CD4-positive, alpha-beta memory T cell (primary cell): ENCODE measurements at places on chromosomes 7 and 10. TPM values are rescaled to one million over a fixed set of nuclear protein-coding genes. Genes with fewer than 3 reads are reported as not detected.
A peak's percentile ranks its signal among the peaks of the same experiment; 100 is the strongest.

The SOSTDC1 gene
- total RNA-seq = not detected

The IGF2BP3 gene
- not detected for total RNA-seq

The TMEM176A gene
- 1.1 TPM for total RNA-seq

The VWDE gene
- total RNA-seq = 9.0 TPM

The AHR gene
- 38.8 TPM for total RNA-seq

The ACTL6B gene
- not detected for total RNA-seq

The SLC18A3 gene
- total RNA-seq = not detected

DNA sequence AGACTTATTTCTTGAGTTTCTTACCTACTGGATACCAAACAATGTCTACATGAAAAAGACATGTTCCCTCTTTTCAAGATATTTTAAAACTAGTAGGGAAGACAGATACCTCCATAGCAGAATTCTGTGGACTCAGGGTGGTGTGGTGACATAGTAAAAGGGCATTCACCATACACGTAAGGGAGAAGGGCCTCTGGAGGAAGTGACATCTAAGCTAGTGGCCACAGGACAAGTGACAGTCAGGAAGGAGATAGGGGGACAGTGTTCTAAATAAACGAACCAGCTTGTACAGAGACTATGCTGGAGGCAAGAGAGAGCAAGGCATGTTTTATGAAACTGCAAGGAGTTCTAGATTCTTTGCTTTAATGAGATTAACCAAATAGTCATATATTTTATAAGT lies 321.7 kb upstream of the LRGUK start:
- DNase-seq = no peak
- no peaks in the 10 kb centered on the region for H3K27me3 ChIP-seq
- H3K27ac ChIP-seq = no peak overlapping the region
- H3K4me1 ChIP-seq = no peaks in the 10 kb centered on the region
- no peaks in the 10 kb centered on the region for H3K36me3 ChIP-seq

GRCh38 chr10:27464993-27465392 lies 39.1 kb upstream of the RAB18 start:
- peak overlapping the region; percentile 2 for H3K27ac ChIP-seq
- no peaks in the 10 kb centered on the region for H3K27me3 ChIP-seq
- H3K36me3 ChIP-seq = no peaks in the 10 kb centered on the region
- H3K4me3 ChIP-seq = no peak overlapping the region

- no peaks in the 10 kb centered on the region for H3K36me3 ChIP-seq
- H3K27me3 ChIP-seq = no peaks in the 10 kb centered on the region
- H3K27ac ChIP-seq = no peak overlapping the region
- DNase-seq = no peak
Measured at GRCh38 chr7:45216181-45216580, 58.6 kb downstream of the RAMP3 start.

DNA sequence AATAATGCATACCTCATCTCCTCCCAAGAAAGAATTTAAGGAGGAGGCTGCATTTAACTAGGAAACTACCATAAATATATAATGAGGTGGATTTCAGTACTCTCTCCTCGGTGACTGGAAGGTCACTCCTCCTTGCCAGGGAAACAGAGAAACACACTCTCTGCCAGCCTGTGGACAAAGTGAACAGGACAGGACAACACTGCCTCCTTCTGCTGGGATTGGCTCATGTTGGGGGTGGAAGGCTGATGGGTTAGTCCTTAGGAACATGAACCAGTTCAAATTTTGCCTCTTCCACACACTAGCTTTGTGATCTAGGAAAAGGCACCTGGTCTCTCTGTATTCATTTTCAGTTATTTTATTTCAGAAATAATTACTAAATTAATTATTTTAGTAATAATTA lies 50.6 kb upstream of the STEAP4 start:
- no peaks in the 10 kb centered on the region for H3K27me3 ChIP-seq
- DNase-seq = no peak
- no peak overlapping the region for H3K4me3 ChIP-seq
- H3K36me3 ChIP-seq = no peaks in the 10 kb centered on the region

DNA sequence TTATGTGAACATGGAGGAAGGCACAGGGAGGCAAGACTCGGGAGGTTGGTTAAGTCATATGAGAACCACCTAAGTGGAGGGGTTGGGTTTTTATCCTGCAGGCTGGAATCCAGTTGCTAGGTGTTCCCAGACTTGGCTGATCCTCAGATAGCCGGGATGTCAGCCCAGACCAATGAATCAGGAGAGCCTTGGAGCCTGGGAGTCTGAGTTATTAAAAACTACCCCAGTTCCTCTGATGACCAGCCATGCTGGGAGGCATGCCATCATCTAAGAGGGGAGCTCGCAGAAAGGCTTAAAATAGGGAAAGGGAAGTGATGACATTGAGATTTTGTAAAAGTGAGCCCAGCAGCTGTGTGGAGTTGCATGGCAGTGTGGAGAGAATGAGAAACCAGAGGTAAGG lies 238.1 kb downstream of the ZNF248 start:
- no peaks in the 10 kb centered on the region for H3K27me3 ChIP-seq
- no peak overlapping the region for H3K4me3 ChIP-seq
- no peaks in the 10 kb centered on the region for H3K36me3 ChIP-seq
- DNase-seq = no peak
- H3K27ac ChIP-seq = no peak overlapping the region
- no peaks in the 10 kb centered on the region for H3K4me1 ChIP-seq

GRCh38 chr7:125316466-125316865 lies 386.8 kb upstream of the POT1 start:
- no peaks in the 10 kb centered on the region for H3K4me1 ChIP-seq
- H3K27ac ChIP-seq = no peak overlapping the region
- no peak overlapping the region for H3K4me3 ChIP-seq

DNA sequence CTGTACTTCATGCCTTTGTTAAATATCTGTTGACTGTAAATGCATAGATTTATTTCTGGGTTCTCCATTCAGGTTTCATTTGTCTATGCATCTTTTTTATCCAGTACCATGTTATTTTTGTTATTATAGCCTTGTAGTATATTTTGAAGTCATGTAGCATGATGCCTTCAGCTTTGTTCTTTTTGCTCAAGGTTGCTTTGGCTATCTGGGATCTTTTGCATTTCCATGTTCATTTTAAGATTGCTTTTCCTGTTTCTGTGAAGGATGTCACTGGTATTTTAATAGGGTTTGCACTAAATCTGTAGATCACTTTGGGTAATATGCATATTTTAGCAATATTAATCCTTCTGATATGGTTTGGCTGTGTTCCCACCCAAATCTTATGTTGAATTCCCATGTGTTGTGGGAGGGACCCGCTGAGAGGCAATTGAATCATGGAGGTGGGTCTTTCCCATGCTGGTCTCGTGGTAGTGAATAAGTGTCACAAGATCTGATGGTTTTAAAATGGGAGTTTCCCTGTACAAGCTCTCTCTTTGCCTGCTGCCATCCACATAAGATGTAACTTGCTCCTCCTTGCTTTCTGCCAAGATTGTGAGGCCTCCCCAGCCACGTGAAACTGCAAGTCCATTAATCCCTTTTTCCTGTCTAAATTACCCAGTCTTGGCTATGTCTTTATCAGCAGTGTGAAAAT lies 302.8 kb upstream of the SEMA3C start:
- H3K27ac ChIP-seq = no peak overlapping the region
- no peak for DNase-seq
- no peak overlapping the region for H3K4me3 ChIP-seq
- H3K36me3 ChIP-seq = no peaks in the 10 kb centered on the region
- H3K27me3 ChIP-seq = no peaks in the 10 kb centered on the region

DNA sequence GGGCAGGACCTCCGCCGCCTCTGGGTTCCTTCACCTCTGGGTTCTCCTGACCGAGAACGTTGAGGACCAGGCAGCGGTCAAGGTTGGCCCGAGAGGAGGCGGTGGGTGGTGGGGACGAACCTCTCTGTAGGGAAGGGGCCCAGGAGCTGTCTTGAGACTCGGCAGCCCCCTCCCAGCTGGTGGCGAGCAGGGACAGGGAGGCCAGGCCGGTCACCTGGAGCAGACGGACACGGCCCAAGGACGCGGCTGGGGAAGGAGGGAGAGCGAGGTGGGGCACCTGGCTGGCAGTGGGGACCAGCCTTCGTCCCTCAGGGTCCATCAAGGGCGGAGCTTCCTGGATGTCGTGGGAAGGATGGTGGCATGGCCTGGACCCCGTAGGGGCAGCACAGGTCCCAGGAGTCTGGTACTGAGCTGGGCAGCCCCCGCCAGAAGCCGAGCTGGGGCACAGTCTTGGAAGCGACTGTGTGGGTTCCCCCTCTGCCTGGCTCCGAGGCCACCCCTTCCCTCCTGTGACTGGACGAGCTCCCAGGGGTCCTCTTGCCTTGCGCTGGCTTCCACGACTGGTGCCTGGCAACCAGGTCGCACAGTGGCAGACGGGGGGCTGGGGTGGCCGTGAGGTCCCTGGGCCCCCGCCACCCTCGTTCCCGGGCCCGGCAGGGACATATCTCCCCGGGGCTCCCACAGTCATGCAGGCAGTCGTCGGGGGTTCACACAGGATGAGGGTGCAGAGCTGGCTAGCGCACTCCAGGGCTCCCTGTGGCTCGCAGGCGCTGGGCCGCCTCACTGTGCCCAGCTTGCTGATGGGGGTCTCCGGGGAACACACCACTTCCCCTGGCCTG lies 89.9 kb downstream of the DNAJB6 start:
- H3K4me1 ChIP-seq = no peaks in the 10 kb centered on the region
- no peaks in the 10 kb centered on the region for H3K36me3 ChIP-seq
- no peak overlapping the region for H3K4me3 ChIP-seq

DNA sequence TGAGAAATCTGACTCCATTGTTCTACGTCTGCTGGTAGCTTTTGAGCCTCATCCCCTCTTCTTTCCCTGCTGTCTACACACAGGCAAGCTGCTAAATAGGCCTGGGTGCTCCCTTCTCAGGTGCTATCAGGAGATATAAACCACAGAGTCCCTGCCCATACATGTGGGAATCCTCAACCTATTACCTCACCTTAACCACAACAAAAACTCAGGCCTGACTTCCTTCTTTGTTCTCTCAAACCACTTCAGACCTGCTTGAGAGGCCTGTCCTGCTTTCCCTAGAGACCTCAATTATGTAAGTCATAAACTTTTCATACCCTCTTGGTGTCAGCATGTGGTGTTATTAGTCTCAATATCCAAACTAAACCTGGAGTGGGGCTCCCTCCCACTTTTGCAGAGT lies 75.0 kb upstream of the MAGI2 start:
- no peaks in the 10 kb centered on the region for H3K36me3 ChIP-seq
- no peaks in the 10 kb centered on the region for H3K4me1 ChIP-seq
- H3K27ac ChIP-seq = no peak overlapping the region
- no peaks in the 10 kb centered on the region for H3K27me3 ChIP-seq

GRCh38 chr7:115300231-115300870 lies 378.5 kb downstream of the MDFIC start:
- H3K27ac ChIP-seq = no peak overlapping the region
- H3K4me3 ChIP-seq = no peak overlapping the region
- H3K36me3 ChIP-seq = no peaks in the 10 kb centered on the region
- no peaks in the 10 kb centered on the region for H3K4me1 ChIP-seq
- no peaks in the 10 kb centered on the region for H3K27me3 ChIP-seq

GRCh38 chr7:68152205-68152604 lies 1155.6 kb downstream of the TYW1 start:
- no peak for DNase-seq
- no peak overlapping the region for H3K27ac ChIP-seq
- H3K4me1 ChIP-seq = no peaks in the 10 kb centered on the region
- H3K36me3 ChIP-seq = no peaks in the 10 kb centered on the region
- H3K27me3 ChIP-seq = no peaks in the 10 kb centered on the region

GRCh38 chr10:7199152-7199760 lies 211.6 kb downstream of the SFMBT2 start:
- H3K27ac ChIP-seq = no peak overlapping the region
- no peak overlapping the region for H3K4me3 ChIP-seq
- no peaks in the 10 kb centered on the region for H3K36me3 ChIP-seq
- DNase-seq = no peak
- H3K4me1 ChIP-seq = peaks cover 17% of the 10 kb centered on the region
- H3K27me3 ChIP-seq = no peaks in the 10 kb centered on the region

DNA sequence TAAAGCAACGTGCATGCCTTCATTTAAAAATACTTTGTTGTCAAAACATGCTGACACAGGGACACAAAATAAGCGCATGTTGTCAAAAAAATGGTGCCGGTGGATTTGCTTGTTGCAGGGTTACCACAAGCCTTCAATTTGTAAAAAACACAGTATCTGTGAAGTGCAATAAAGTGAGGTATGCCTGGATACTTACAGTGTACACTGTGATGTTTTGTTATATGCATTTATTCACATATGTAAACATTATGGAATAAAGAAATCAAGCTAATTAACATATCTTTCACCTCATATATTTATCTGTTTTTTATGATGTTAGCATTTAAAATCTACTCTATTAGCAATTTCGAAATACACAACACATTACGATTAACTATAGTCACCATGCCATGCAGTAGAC lies 202.6 kb upstream of the FZD8 start:
- no peak for DNase-seq
- H3K27ac ChIP-seq = no peak overlapping the region
- H3K36me3 ChIP-seq = no peaks in the 10 kb centered on the region
- H3K27me3 ChIP-seq = no peaks in the 10 kb centered on the region
- H3K4me1 ChIP-seq = no peaks in the 10 kb centered on the region

GRCh38 chr10:128908499-128908898 lies 558.5 kb upstream of the MGMT start:
- H3K4me1 ChIP-seq = no peaks in the 10 kb centered on the region
- no peak overlapping the region for H3K4me3 ChIP-seq
- no peaks in the 10 kb centered on the region for H3K27me3 ChIP-seq

GRCh38 chr7:37390114-37390513 lies 58.5 kb downstream of the ELMO1 start:
- H3K4me1 ChIP-seq = peaks cover 24% of the 10 kb centered on the region
- no peak overlapping the region for H3K27ac ChIP-seq
- no peaks in the 10 kb centered on the region for H3K36me3 ChIP-seq
- H3K27me3 ChIP-seq = no peaks in the 10 kb centered on the region

DNA sequence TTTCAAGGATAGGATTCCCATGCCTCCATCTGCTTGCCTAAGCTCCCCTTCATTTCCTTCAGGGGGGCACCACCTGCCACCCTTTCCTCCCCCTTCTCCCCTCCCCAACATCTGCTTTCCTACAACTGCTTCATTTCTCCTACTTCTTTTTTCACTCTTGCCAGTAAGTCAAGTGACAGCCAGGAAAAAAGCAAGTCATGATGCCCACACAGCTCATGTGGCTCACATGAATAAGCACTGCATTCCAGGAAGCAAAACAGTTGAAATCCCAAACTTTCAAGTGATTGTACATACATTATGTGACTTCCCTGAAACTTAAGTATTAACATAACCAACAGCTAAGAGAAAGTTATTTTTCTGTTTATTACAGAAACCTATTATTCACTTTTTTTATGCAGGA lies 78.6 kb downstream of the TNS3 start:
- no peak overlapping the region for H3K27ac ChIP-seq
- H3K27me3 ChIP-seq = no peaks in the 10 kb centered on the region
- H3K36me3 ChIP-seq = no peaks in the 10 kb centered on the region
- no peak overlapping the region for H3K4me3 ChIP-seq
- no peak for DNase-seq

DNA sequence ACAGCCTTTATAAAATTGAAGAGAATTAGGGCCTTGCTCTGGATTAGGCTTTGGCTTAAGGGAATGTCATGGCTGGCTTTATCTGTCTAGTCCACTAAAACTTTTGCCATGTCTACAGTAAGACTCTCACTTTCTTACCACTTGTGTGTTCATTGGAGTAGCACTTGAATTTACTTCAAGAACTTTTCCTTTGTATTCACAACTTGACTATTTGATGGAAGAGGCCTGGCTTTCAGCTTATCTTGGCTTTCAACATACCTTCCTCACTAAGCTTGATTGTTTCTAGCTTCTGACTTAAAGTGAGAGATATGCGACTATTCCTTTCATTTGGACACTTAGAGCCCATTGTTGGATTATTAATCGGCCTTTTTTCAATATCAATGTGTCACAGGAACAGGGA lies 96.1 kb downstream of the TPST1 start:
- no peak overlapping the region for H3K4me3 ChIP-seq
- no peaks in the 10 kb centered on the region for H3K4me1 ChIP-seq
- H3K27me3 ChIP-seq = no peaks in the 10 kb centered on the region
- no peak for DNase-seq

GRCh38 chr10:53479365-53479764 lies 706.8 kb upstream of the MBL2 start:
- no peak overlapping the region for H3K4me3 ChIP-seq
- DNase-seq = no peak
- no peaks in the 10 kb centered on the region for H3K36me3 ChIP-seq
